ENCODE measurements at places on chromosomes 2 and 18. TPM values are rescaled to one million over a fixed set of nuclear protein-coding genes. Genes with fewer than 3 reads are reported as not detected.

DNA sequence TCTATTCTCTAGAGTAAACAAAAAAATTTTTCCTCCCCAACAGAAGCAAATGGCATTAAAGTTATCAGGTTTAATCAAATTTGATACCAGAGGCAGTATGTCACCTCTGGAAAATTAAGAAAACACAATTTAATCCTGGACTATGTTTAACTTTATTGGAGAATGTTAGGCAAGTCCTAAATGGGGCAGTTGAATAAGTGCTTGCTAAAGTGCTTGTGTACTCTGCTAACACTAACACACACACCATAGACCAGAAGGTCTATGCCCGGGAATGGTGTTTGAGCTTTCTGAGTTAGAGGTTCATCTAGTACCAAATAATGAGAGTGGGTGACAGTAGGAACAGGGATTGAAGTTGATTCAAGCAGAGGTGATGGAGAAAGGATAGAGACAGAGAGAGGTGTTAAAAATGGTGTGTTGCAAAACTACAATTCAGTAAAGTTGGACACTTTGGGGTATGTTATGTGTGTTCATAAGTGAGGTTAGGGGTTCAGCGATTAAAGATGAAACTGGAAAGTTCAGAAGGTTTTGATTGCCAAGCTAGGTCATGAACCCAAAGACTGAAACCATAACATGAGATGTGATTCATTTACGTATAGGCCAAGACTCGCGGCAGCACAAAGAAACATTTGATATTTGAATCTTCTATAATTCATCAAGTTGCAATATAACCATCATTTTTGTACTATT lies 40.5 kb upstream of the PEX13 start:
- no peak overlapping the region for H3K4me3 ChIP-seq
- H3K36me3 ChIP-seq, result no peaks in the 10 kb centered on the region
- H3K27me3 ChIP-seq, result no peaks in the 10 kb centered on the region
- no peak for DNase-seq

DNA sequence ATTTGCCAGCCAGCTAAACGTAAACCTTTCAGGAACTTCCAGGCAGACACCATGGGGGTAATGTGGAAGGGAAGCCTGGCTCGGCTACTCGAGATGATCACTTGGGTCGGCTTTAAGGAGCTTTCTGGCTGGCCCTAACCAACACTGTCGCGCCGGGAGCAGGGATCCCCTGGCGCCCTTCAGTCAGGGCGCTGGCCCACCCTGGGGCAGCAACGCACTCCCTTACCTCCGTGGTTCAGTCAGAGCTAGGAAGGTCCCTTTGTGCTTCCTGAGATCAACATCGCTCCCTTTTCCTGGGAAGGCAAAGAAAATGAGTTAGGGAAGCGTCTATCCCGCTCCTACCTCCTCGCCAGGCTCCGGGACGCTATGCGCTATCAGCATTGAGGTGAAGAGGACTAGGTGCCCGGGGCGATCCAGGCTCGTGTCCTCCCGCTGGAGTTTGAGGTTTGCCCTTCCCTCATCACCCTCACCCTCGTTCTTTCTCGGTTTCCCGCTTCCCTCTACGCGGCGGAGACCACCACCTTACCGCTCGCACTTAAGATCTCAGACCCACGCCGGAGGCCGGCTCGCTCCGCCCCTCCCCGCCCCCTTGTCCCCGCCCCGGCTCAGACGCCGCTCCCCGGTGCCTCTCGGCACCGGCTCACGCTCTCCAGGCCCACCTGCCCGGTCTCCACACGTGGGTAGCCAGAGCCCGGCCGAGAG lies 449 bp upstream of the ATRAID start:
- peak overlapping the region; percentile 97 for H3K27ac ChIP-seq
- no peaks in the 10 kb centered on the region for H3K27me3 ChIP-seq
- H3K4me3 ChIP-seq, result peak overlapping the region; percentile 89
- H3K4me1 ChIP-seq, result peaks cover 9% of the 10 kb centered on the region
- H3K36me3 ChIP-seq, result no peaks in the 10 kb centered on the region
- DNase-seq, result peak; percentile 77

DNA sequence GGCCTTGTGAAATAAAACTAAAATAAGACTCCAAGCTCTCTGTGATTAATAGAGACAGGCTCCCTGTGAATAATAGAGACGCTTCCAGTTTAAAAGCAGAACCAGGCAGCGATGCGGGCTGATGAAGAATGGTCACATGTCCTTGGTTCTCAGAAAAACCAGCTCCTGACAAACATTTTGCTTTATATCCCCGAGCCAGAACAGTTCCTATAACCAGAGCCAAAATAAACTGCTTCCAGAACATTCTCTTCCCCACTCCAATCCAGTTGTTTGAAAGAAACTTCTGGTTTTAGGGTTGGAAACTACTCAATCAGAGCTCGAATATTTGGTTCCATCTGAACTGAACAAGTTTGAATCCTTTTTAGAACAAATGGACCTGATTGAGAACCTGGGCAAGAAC lies 213.7 kb downstream of the TSN start:
- no peaks in the 10 kb centered on the region for H3K36me3 ChIP-seq
- H3K27me3 ChIP-seq, result no peaks in the 10 kb centered on the region
- peak overlapping the region; percentile 54 for H3K27ac ChIP-seq
- no peak overlapping the region for H3K4me3 ChIP-seq
- peak; percentile 27 for DNase-seq

- no peak overlapping the region for H3K4me3 ChIP-seq
- peak overlapping the region; percentile 74 for H3K27ac ChIP-seq
- DNase-seq, result peak; percentile 28
- no peaks in the 10 kb centered on the region for H3K4me1 ChIP-seq
- H3K36me3 ChIP-seq, result no peaks in the 10 kb centered on the region
Measured at GRCh38 chr2:237865623-237866041, 6.2 kb downstream of the RAMP1 start.

DNA sequence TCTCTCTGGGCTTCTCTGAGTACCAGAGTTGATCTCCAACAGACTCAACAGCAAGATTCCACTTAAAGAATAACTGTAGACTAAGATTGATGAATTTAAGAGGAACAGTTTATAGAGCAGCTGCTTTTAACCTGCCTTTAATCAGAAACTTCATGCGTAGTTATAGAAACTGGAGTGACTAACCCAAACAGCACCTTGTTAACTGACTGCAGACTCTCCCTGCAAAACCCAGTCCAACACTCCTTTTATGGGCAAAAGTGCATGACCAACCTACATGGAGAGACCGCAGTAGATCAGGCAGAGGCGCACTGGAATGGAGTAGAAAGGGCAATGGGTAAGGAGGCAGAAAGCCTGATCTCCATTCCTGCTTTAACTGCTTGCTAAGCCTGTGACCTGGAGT lies 110.6 kb downstream of the NRP2 start:
- no peak overlapping the region for H3K27ac ChIP-seq
- H3K36me3 ChIP-seq, result no peaks in the 10 kb centered on the region
- H3K27me3 ChIP-seq, result no peaks in the 10 kb centered on the region

Gene GTF2A1L
- total RNA-seq, result 0.29 TPM
